Amniotic stem cell (primary cell): ENCODE measurements at places on chromosomes 6 and 20.
A peak's percentile ranks its signal among the peaks of the same experiment; 100 is the strongest.

- peak; percentile 65 for DNase-seq
These were observed 203.6 kb upstream of the GMDS start for GRCh38 chr6:2448826-2449571.

DNA sequence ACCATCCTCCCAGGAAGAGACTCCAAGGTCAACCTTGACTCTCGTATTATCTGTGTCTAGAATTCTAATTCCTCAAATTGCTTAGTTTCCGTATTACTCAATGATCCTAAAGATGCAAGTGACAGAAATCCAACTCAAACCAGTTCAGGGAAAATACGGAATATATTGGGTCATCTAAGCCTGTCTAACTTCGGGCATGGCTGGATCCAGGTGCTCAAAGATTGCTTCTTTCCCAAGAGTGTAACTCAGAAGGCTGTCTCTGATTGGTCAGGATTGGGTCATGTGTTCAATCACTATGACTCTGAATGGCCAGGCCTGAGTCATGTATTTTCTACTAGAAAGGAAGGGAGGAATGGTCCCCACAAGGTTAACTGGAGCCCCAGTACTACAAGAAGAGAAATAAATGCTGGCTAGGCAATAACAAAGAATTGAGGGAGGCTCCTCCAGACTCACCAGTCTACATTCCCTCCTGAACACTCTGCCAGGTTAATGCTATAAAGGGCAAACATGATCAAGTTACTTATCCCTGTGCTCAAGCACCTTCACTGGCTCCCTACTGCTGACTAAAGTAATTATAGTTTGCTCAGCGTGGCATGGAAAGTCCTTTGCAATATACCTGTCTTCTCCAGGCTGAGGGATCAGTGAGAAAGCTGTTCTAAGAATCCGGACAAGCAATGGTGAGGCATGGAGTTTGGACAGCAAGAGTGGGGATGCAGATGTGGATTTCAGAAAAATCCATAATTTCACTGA is 15.4 kb upstream of the PREX1 start:
- no peak for DNase-seq

DNA sequence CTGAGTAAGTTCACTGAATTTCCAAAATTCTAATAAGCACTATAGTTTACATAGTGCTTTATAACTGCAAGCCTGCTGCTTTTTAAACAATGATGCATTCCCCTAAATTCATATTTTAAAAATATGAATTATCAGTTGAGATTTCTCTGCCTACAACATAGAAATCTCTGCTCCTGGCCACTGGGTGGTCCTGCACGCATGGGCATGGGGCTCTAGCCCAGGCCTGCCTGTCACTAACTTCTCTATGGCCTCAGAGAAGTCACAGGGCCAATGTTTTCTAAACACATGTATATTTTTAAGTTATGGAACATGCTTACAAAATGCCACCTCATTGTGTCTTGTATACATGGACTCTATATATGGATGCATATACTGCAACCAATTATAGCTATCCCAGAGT is 211.0 kb downstream of the FOXC1 start:
- no peak for DNase-seq

- no peak for DNase-seq
These were observed 26.7 kb downstream of the ARFGEF3 start for GRCh38 chr6:138188278-138188941.
